Globus pallidus (tissue), 1 donor: ENCODE measurements at places on chromosomes 2 and 18.

GRCh38 chr2:22521620-22522019 lies 863.4 kb upstream of the KLHL29 start:
- no peak for DNase-seq

DNA sequence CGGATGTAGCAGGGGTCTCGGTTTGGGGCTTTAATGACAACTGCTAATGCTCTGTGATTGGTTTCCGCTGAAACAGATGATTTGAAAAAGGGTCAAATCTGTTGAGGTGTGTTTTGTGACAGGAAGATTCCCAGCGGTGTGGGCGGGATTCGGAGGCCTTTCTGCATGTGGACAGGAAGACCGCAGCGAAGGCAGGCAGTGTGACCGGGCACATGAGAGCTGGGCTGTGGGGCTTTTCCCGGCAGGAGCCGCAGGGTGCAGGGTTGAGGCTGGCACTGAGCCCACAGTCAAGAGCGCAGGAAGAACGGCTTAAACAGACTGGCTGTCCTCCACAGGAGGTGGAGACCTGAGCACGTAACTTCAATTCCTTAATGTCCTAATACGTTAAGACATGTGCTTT lies 180.0 kb upstream of the TPO start:
- no peak for DNase-seq

- DNase-seq, result no peak
Observed at GRCh38 chr2:160736148-160737028, 242.8 kb upstream of the RBMS1 start.

GRCh38 chr2:104746858-104747257 lies 107.1 kb upstream of the POU3F3 start:
- DNase-seq, result no peak

DNA sequence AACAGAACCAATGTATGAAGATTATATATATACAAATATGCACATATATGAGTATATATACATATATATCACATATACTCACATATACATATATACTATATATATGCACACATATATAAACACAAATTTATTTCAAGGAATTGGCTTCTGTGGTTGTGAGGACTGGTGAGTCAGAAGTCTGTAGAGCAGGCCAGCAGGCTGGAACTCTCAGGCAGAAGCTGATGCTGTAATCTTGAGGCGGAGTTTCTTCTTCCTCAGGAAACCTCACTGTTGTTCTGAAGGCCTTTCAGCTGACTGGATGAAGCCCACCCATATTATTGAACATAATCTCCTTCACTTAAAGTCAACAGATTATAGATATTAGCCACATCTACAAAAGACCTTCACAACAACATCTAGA lies 143.9 kb upstream of the CREB1 start:
- DNase-seq, result no peak

DNA sequence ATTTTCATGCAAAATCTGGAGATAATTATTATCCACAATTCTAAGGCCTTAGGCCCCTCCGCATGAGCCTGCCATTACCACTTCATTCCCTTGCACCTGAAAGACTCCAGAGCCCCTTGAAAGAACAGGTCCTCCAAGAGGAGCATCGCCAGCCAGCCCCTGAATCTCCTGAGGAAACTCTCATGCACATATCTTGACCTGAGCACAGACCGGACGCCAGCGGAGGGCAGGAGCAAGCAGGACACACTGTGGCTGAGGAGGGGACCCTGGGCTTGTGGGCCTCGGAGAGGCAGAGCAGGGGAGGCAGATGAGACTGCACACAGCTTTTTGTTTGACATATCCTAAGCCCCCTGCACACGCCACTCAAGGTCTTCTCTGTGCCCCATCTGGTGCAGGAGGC lies 13.6 kb upstream of the ADNP2 start:
- DNase-seq, result no peak

- DNase-seq, result no peak
Observed at GRCh38 chr2:11022591-11023273, 111.0 kb downstream of the KCNF1 start.

DNA sequence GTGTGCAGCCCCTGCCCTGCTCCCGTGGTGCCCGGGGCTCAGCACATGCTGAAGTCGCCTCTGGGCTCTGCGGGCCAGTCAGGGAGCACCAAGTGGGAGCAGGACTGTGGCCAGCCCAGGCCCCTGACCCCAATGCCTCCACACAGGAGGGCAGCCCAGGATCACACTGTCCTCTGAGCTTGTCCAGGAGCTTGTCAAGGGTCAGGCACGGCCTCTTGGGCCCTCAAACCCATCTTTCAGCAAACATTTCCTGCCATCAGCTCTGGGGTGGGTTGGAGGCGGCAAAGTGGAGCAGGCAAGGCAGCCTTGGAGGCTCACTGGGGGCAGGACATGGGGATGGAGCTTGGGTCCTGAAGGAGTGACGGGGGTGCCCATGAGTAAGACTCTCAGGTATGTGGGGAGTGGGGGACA lies 10.3 kb downstream of the SNED1 start:
- no peak for DNase-seq

DNA sequence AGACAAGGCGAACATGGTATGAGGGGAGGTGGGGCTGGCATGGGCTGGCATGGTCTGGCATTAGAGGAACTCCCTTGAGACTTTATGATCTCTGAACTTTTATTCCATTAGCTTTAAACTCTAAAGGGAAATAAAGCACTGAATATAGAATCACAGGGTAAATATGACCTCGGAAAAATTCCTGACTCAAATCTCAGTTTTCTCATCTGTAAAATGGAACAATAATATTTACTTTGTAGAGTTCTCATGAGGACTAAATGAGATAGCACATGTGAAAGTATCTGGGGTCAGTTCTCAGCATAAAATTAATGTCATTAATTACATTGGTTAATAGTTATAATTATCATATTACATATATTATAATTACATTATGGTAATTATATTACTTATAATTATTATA lies 65.9 kb downstream of the ARHGAP25 start:
- DNase-seq, result no peak

DNA sequence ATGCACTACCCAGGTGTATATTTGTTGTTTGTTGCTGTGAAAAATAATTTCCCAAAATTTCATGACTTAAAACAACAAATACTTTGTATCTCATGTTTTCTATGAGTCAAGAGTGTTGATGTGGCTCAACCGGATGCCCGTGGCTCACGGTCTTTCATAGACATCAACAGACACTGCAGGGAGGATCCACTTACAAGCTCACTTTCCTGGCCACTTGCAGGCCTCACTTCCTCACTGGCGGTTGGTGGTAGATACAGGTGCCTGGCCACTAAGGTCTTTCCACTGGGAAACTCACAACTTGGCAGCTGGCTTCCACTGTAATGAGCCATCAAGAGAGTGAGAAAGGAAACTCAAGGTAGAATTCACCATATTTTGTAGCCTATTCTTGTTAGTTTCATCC lies 662.9 kb downstream of the IRS1 start:
- DNase-seq, result no peak

GRCh38 chr2:34547900-34548299 lies 948.8 kb upstream of the FAM98A start:
- no peak for DNase-seq

GRCh38 chr2:133666621-133667020 lies 98.4 kb upstream of the NCKAP5 start:
- no peak for DNase-seq

DNA sequence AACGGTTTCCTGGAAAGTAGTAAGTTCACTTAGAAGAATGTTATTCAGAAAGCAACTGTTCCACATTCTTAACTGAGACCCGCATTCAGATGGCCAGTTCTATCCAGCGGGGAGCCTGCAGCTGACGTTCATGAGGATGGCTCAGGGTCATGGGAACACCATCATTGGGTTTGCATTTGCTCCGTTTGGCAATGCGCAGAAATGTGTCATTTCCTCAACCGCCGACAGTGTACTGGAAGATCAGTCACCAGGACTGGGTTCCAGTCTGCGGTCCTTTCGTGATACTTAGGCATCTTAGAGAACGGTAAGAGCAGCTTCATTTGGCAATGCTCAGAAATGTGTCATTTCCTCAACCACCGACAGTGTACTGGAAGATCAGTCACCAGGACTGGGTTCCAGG lies 104.0 kb downstream of the DNER start:
- DNase-seq, result no peak

DNA sequence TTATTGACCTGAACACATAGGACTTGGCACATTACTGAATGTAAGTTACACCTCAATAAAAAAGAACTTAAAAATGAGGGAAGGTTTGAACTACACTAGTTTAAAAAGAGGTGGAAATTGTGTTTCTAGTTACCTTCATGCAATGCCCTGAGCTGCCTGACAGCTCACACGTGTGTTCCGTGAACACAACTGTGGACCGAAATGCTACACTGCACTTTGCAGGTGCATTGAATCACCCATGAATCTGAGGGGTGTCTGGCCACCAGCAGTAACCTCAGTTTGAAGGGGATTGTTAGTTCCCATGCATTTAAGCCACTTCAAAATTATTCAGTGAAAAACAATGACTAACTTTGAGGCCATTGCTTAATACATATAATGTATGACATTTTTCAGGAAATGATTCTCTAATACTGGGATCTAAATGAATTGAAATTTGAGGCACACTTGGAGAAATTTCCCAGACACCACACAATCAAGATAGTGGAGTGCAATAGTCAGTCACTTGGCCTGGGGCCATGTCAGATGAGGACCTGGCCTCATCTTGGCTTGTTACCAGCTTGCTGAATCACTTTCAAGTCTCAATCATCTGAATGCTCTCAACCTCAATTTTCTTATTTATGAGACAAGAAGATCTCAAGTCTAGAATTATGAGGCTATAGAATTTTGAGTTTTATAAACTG lies 59.3 kb downstream of the MYL12B start:
- no peak for DNase-seq

DNA sequence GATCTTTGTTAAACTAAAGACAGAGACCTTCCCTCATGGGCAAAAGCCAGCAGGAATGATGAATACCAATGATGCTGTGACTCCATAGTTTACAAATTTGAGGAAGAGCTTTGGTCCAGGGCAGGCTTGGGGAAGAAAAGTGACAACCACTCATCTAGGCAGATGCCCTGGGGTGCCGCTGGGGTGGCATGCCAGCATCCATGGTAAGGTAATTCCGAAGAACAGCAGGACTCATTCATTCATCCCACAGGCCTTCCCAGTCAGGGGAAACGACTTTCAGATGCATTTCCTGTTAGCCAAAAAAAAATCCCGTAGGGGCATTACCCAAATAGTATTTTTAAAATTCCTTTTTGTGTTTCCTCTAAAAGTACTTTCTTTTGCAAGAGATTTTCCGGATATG lies 180.7 kb upstream of the SERPINE2 start:
- DNase-seq, result no peak

- no peak for DNase-seq
Observed at GRCh38 chr2:120729406-120730399, 6.0 kb upstream of the GLI2 start.

GRCh38 chr18:13546638-13547037 lies 179.7 kb downstream of the FAM210A start:
- no peak for DNase-seq

GRCh38 chr2:153811516-153811915 lies 60.2 kb upstream of the GALNT13 start:
- DNase-seq, result peak; percentile 87

DNA sequence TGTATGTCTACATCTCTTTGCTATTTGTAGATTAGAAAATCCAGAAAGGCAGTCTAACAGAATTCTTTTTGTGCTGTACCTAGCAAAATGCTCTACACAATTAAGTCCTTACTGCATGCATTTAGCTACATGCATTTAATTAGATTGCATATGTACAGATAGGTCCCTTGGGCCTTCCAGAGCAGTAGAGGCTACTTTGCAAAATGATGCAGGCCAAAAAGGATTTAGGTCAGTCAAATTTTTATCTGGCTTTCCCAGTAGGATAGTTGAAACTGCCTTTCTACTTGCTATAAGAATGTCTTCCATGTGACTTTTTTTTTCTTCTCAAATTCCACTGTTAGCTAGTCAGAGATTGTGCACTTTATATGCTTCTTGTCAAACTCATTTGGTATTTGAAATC lies 19.3 kb downstream of the GALNT13 start:
- no peak for DNase-seq

- no peak for DNase-seq
Observed at GRCh38 chr18:62555135-62555534, 32.3 kb downstream of the ZCCHC2 start.

- no peak for DNase-seq
Observed at GRCh38 chr2:222194669-222195068, 104.1 kb downstream of the PAX3 start.

DNA sequence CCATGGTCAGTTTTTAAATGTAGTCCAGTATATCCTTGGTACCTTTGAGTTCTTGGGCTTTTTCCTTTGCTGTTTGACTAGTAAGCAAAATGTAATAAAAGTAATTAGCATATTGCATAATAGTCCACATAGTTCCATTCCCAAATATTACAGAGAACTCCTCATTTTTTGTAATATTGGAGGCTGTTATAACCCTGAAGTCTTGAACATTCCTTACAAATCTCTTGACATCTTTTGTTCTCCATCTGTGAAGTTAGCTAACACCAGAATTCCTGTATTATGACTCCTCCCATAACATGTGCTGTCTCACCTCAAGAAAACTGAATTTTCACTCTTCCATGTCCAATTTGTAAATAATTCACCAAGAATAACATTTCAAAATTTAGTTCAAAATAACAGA lies 17.1 kb downstream of the CREB1 start:
- DNase-seq, result no peak

DNA sequence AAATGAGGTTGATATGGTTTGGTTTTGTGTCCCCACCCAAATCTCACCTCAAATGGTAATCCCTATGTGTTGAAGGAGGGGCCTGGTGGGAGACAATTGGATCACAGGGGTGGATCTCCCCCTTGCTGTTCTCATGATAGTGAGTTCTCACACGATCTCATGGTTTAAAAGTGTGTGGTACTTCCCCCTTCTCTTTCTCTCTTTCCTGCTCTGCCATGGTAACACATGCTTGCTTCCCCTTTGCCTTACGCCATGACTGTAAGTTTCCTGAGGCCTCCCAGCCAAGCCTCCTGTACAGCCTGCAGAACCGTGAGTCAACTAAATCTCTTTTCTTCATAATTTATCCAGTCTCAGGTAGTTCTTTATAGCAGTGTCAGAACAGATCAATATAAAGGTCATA lies 24.7 kb upstream of the FAM124B start:
- no peak for DNase-seq

- DNase-seq, result no peak
Observed at GRCh38 chr2:132583666-132584360, 86.2 kb downstream of the LYPD1 start.

- no peak for DNase-seq
Observed at GRCh38 chr2:120245520-120246332, 6.9 kb upstream of the RALB start.

DNA sequence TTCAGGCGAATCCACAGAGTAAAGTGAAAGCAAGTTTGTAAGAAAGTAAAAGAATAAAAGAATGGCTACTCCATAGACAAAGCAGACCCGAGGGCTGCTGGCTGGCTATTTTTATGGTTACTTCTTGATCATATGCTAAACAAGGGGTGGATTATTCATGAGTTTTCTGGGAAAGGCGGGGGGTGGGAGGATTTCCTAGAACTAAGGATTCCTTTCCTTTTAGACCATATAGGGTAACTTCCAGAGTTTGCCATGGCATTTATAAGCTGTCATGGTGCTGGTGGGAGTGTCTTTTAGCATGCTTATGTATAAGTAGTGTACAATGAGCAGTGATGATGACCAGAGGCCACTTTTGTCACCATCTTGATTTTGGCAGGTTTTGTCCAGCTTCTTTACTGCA lies 59.8 kb downstream of the SLC4A3 start:
- DNase-seq, result no peak
